Effector memory CD8-positive, alpha-beta T cell (primary cell): ENCODE measurements at places on chromosomes 4 and X.
A peak's percentile ranks its signal among the peaks of the same experiment; 100 is the strongest.

GRCh38 chrX:154724993-154725756 is 25.7 kb downstream of the GAB3 start:
- DNase-seq = no peak

- DNase-seq = no peak
Measured at GRCh38 chrX:20374450-20374849, 107.7 kb upstream of the RPS6KA3 start.

DNA sequence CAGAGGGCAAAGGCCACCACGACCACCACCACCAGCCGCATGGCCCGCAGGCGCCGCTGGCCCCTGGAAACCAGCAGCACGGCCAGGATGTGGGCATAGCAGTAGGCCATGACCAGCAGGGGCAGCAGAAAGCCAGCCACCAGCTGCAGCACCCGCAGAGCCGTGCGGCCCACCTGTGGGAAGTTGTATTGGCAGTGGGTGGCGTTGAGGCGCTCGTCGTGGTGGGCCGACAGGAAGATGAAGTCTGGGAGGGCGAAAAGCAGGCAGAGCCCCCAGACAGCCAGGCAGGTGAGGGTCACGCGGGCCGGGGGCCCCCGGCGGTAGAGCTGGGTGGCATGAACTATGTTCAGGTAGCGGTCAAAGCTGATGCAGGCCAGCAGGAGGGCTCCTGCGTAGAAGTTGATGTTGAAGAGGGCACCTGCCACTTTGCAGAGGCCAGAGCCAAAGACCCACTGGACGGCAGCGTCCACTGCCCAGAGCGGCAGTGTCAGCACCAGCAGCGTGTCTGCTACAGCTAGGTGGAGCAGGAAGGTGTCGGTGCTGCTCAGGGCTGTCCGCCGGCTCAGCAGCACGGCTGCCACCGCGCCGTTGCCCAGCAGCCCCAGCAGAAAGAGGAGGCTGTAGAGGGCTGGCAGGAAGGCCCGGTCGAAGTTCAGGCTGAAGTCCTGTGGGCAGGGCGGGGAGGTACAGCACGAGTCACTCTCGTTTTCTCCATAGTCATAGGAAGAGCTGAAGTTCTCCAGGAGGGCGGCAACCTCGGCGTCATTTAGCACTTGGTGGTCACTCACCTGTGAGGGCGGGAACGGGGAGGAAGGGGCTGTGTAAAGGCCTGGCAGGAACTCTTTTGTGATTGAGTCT is 1.4 kb downstream of the CXCR3 start:
- DNase-seq = peak; percentile 39

DNA sequence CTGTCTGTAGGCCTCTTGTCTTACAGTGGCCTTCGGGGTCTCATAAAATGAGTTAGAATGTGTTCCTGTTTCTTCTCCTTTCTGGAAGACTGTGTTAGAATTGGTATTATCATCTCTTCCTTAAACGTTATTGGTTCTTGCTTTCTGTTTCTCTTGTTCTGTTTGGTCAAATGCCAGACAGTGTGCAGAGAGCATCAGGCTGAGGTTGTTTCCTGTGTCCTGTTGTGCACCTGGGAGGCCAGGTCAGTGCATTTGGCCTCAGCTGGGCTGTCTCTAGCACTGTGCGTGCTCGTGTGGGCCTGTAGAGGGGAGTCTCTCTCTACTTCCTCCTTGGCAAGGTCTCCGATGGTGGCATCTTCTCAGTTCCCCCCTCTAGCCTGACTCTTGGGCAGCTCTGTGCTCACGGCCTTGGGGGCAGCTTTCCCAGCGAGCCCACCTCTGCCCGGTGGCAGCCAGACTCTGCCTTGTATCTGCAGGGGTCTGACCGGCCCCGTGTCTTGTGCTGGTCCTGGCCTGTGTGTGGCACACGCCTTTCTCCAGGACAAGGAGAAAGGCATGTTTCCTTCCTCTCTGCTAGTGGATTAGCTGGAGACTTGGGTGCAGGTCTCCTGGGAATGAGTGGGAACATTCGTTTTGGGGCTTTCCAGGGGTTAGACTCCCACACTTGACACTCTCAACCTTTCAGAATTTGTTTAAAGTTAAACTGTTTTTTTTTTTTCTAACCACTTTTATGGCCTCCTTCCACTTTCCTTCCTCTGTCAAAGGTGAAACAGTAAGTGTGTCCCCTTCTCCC is 62.3 kb downstream of the FAM193A start:
- DNase-seq = no peak
